GF-D8 (cell line): ENCODE measurements at places on chromosomes 12 and 14.

DNA sequence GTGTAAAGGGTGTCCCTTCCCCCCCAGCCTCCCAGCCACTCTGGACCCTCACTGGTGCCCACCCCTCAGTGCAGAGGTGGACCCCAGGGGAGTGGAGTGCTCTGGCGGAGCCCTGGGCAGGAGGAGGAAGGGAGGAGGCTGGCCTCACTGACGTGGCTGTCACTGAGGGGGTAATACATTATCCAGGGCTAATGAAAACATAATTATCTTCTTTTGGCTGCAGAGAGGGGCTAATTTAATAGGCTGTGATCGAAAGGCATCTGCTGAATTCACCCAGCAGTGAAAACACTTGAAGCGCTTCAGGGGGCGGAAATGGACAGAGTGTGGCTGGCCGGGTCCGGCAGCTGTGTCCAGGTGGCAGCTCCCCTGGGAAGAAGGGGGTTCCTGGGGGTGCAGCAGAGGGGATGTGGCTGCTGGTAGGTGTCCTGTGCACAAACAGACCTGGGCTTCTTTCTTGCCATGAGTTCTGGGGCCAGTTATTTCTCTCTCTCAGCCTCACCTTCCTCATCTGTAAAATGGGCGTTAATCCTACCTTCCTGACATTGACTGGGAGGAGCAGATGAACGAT, 3.7 kb upstream of the NOS1 start:
- no peak for DNase-seq

DNA sequence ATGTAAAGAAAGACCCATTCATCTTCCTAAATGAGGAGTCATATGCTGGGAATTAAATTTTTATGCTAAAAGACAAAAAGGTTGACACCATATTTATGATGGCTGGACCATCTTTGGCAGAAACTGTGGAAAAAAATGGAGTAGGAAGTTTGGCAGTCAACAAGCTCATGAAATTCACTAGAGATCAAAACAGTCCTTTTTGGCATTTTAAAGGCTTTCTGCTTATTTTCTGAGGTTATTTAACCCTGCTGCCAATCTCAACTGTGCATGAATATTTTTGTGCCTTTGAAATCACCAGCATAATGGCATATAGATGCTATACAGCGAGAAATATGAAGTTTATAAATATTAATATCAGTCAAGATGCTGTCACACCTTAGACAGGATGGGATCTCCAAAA, 399.5 kb downstream of the PDZRN4 start:
- no peak for DNase-seq

- DNase-seq: peak; percentile 39
These were observed 473.1 kb downstream of the TMEM121 start for GRCh38 chr14:105999361-106000028.

GRCh38 chr12:22396735-22397134, 62.2 kb upstream of the ST8SIA1 start:
- no peak for DNase-seq

DNA sequence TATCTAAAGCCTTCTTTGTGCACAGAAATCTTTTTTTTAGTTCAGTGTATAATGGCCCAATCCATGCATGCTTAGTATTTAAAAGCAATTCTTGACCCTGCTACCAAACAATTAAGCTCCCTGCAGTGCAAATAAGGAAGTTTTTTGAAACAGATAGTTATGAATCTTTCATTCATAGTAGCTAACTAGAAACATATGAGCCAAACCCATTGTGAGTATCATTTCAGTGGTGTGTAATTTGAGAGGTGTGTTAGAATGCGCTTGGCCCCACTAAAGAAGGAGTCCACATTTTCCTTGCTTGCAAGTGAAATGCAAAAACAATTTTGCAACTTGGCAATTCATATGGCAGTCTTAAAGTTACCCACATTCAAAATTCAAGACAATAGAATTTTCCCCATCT, 14.4 kb downstream of the EPS8 start:
- no peak for DNase-seq

GRCh38 chr12:64010069-64010686, 165.7 kb downstream of the SRGAP1 start:
- no peak for DNase-seq

GRCh38 chr14:91286530-91286937, 42.0 kb upstream of the GPR68 start:
- DNase-seq: no peak

GRCh38 chr14:68684466-68685418, 108.1 kb downstream of the ZFP36L1 start:
- DNase-seq: no peak

- DNase-seq: no peak
These were observed 210.1 kb downstream of the SLC41A2 start for GRCh38 chr12:104747955-104748354.
